Activated CD8-positive, alpha-beta memory T cell treated with anti-CD3 and anti-CD28 coated beads for 1 hour (primary cell): ENCODE measurements at places on chromosomes 3 and 15.
A peak's percentile ranks its signal among the peaks of the same experiment; 100 is the strongest.

DNA sequence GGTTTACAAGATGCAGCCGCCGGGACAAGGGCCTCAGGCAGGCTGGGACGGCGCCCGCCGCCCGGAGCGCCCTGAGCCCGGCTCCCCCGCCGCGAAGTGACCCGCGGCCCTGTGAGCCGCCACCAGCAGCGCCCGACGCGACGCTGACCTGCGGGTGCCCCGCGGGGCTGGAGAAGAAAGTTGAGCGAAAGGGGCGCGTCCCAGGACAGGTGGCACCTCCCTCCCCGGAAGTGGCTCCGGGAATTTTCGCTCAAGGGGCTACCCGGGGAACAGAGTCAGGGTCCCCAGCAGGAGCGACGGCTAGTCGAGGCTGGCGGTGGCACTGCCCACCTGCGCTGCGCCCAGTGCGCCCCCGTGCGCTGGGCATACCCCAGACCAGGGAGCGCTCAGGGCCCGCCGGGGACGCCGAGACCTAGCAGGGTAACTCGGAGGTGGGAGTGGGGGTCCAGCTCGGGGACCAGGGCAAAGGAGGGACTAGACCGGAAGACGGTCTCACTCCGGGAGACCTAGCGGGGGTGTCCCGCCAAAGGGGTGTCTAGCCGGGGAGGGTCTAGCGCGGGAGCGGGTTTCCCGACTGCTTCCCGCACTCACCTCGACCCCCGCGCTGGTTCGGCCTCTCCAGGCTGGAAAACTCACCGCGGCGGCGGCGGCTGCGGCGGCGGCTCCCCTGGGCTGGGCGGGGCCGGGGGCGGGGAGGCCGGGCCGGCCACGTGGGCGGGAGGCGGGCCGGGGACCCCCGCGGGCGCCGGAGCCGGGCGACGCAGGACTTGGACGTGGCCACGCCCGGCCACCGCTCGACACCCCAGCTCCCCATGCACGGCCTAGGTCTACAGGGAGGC, 18.4 kb downstream of the SPATA12 start:
- no peak for DNase-seq

DNA sequence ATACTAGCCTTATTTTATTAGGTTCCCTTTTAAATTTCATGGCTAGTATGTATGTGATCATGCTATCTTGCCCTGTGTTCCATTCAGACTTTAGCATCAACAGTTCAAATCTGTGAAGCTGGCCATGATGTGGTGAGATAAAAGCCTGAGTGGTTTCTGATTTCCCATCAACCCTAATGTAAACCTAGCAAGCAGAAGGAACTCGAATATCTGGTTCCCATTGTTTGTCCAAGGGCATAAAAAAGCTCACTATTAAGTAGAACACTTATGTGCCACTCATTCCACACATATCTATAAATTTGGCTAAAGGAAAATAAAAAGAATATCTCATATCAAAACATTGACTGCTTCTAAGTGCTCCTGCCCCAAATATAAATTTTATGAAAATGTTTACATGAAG, 311.7 kb downstream of the CADM2 start:
- no peak for DNase-seq

- no peak for DNase-seq
Observed at GRCh38 chr3:168443965-168444364, 348.2 kb upstream of the GOLIM4 start.

- no peak for DNase-seq
Observed at GRCh38 chr3:81485444-81485865, 276.0 kb downstream of the GBE1 start.

DNA sequence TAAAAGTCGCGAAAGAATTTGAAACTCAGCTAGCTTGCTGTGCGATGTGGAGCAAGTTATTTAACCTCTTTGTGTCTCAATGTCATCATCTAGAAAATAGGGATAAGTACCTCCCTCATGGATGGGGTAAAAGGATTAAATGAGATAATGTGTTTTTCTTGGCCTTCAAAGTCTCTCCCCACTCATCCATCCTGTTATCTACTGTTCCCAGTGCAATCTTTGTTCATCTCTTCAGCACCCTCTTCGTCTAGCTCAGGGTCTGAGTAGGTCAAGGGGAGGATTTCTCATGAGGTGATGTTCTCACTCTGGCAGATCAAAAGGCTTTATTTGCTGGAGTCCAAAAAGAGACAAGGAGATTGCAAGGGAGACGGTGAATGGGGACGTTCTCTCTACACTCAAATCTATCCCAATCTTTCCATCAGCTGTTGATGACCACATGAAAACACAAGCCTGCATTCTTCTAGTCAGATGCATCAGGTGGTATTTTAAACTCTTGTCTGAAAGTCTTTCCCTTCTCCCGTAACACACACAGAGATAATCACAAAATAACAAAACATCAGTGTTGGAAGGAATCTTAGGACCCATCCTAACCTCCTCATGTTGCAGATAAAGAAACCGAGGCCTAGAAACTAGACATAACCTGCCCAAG, 1.3 kb downstream of the MESD start:
- DNase-seq, result no peak

DNA sequence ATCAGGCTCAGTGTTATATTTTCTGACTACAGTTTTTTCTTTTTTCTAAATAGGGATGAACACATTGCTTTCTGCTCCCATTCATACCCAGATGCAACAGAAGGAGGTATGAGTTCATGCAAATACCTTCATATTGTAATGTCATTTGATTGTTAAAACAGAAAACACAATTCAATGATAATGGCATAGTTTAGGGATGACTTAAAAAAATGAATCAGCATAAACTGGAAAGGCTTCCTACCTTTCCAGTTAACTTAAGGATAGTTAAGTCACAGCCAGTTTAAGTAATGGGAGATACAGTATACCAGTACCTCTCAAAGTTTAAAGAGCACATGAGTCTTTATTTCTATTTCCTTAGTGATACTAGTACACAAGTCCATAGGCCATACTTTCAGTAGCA, 24.9 kb downstream of the KNL1 start:
- no peak for DNase-seq

- DNase-seq, result no peak
Observed at GRCh38 chr15:69324565-69324964, 25.9 kb downstream of the PAQR5 start.

- no peak for DNase-seq
Observed at GRCh38 chr3:65322910-65323309, 635.1 kb upstream of the ADAMTS9 start.

- DNase-seq, result no peak
Observed at GRCh38 chr3:30620402-30621360, 14.3 kb downstream of the TGFBR2 start.

- no peak for DNase-seq
Observed at GRCh38 chr3:123872621-123873020, 11.5 kb downstream of the MYLK start.

DNA sequence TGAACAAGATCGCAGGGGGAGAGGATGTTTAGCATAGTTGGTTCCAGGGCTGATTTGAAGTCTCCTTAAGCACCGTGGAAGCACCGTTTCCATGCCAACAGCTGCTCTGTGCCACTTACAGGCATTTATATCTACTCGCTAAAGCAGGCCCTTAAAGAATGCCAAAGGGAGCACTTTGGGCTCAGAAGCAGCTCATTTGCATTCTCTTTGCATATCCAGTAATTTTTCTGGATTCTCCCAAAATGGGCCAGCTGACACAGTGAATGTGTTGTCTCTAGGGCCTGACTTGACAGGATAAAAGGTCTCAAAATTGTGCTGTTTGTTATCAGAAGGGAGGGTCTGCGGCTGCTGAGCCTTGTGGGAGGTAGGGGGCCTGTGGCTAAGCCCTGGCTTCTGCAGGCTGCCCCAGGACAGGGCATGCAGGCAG, 138.6 kb downstream of the FBLN2 start:
- no peak for DNase-seq

- DNase-seq, result no peak
Observed at GRCh38 chr3:161689584-161690298, 193.1 kb downstream of the OTOL1 start.

GRCh38 chr15:29516929-29517328, 247.3 kb upstream of the NSMCE3 start:
- DNase-seq, result no peak

GRCh38 chr15:99402014-99402729, 150.9 kb downstream of the LRRC28 start:
- DNase-seq, result no peak

GRCh38 chr15:51186891-51187290, 92.2 kb upstream of the TNFAIP8L3 start:
- DNase-seq, result no peak

- no peak for DNase-seq
Observed at GRCh38 chr3:113634782-113635474, 61.5 kb downstream of the USF3 start.

DNA sequence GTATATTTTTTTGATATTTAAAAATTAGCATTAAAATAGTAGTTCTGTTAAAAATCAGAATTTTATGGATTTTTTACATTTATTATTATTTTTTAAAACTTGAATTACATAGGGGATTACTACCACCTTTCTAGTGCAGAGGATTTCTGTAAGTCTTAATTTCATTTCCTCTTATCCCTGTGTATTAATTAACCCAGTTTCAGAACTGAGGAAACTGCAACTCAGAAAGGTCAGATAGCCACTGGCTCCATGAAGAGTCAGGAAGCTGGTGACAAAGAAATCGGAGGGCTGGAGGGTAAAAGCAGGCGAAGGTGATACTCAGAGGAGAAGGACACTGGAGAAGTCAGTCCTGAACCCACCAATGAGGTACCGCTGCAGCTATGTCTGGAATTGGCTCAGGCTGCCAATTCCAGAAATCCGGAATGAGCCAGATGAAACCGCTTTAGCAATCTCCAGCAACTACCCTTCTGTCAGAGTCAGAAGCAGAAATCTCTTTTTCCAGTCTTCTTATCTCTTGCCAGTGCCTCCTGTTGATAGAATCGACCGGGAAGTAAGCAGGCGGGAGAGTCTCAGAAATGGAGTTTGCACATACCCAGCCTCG, 308.5 kb downstream of the SV2B start:
- DNase-seq, result no peak

DNA sequence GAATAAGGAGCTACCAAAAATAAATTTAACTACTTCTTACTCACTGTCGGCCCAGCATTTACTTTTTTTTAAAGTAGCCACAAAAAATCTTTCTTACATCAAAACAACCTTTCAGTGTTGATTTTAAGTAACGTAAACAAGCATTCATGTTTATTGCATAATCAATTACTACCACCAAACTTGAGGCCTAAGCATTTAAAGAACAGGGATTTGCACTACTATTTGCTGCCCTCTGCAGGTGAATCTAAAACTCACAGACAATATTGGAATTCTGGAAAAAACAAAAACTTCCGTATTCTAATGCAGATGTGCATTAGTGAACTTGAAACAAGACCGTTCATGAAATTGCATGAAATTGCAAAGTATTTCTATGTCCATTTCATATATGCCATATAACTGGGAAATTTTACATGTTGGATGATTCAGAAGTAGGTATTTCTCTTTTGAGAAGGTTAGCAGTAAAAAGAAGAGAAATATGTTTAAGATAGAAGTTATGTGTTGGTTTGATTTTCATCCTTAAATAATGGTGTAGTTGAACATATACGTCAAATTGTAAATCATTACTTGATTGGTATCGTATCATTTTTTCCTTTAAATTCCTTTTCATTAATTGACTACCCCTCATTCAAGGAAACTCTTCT, 55.6 kb downstream of the CGGBP1 start:
- no peak for DNase-seq

DNA sequence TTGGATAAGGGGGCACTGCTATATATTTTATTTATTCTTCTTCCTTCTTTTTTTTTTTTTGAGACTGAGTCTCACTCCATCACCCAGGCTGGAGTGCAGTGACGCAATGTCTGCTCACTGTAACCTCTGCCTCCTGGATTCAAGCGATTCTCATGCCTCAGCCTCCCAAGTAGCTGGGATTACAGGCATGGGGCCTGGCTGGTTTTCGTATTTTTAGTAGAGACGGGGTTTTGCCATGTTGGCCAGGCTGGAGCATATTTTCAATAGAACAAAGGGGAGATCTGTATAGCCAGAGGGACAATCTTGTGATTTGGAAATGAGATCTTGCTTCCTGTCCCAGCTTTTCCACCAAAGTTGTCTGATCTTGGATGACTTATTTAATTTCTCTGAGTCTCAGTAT, 133.1 kb upstream of the ABHD17C start:
- no peak for DNase-seq

DNA sequence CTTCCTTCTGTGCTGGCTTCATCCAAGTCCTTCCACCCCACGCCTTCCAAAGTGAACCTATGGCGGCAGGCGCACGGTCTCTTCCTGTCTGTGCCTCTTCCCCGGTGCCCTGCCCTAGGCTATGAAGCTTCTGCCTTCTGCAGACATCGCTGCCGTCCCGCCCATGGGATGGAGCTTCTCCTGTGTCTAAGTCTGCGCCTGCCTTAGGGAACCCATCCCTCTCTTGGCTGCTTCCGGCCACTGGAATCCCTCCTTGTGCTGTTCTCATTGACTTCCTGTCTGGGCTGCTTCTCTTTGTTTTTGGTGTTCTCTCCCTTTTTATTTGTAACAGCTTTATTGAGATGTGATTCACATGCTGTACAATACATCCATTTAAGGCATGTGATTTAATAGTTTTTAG, 17.2 kb downstream of the CHCHD6 start:
- no peak for DNase-seq

DNA sequence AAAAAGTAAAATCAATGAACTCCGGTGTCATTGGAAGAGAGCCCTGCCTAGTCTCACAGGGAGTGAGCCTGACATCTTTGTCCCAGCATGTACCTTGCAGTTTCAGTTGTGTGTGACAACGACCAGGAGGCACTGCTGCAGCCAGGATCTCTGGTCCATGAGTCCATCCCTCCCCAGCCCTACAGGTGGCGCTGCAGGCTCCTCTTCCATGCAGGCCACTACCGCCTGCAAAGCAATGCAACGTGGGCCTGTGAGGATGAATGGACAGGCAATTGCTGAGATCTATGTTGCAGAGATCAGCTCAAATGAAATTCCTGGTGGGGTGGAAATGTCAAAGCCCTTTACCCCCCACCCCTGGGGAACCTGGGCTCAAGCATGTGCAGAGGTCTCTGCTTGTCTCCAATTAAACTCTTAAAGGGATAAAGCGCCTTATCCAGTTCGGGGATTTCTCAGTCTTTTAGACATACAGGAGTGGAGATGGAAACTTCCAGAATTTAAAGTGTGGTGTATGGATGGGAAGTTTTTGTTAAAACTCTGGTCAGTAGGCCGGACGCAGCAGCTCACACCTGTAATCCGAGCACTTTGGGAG, 35.8 kb downstream of the TKT start:
- DNase-seq, result peak; percentile 22

DNA sequence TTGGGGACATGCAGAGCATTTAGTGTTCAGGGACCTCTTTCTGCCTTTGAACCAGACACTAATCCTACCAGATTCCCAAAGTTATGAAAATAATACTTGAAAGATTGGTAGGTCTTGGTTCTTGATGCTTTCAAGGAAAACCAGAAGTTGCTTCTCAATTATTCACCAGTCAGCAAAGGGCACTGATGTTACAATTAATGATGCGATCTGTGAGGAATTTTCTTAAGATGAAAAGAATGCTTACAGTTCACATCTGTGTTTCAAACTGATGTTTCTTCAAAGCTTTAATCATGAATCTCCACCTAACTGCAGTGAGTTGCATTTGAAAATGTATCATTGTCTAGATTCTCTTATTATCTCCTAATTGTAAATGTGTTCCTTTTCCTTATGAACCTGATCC, 161.0 kb downstream of the NAALADL2 start:
- no peak for DNase-seq
